ENCODE measurements at places on chromosomes 7 and 10.
A peak's percentile ranks its signal among the peaks of the same experiment; 100 is the strongest.

DNA sequence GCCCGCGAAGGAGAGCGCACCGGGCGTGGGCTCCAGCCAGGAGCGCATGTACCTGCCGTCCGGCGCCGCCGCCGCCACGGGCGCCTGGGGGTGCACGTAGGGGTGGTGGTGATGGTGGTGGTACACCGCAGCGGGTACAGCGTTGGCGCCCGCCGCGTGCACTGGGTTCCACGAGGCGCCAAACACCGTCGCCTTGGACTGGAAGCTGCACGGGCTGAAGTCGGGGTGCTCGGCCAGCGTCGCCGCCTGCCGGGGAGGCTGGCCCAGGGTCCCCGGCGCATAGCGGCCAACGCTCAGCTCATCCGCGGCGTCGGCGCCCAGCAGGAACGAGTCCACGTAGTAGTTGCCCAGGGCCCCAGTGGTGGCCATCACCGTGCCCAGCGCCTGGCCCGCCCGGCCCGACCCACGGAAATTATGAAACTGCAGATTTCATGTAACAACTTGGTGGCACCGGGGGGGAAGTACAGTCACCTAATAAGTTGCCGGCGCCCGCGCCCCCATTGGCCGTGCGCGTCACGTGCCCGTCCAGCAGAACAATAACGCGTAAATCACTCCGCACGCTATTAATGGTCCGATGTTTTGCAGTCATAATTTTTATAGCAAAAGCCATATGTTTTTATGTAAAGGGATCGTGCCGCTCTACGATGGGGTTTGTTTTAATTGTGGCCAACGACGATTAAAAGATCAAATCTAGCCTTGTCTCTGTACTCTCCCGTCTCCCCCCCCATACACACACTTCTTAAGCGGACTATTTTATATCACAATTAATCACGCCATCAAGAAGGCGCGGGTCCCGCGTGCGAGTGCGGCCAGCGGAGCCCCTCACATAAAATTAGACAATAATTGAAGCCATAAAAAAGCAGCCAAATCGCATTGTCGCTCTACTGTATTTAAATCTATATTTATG lies at the start of gene HOXA9:
Gene HOXA9 (minus strand): TSS at position 449 of the 907 bp plus-strand sequence. CDS start 80 bp downstream, at position 369.
- peak; percentile 93 for DNase-seq

DNA sequence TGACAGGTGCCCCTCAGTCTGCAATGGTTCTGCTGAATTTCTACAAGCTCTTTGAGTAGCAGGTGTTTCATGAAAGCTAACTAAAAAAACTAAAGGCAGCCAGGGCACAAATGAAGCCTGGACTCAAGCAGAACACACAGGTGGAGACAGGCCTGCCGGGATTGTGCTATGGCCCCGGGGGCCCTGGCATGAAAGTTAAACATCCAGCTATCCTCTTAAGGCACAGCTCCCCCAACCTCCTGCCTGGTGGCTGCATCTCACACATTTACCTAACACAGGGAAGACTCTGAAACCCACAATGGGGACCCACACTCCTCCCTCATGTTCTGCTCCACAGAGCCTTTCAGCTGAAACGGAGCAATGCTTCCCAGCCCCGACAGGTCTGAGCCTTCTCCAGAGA lies 76.3 kb upstream of the CAMK2B start:
- DNase-seq, result no peak

DNA sequence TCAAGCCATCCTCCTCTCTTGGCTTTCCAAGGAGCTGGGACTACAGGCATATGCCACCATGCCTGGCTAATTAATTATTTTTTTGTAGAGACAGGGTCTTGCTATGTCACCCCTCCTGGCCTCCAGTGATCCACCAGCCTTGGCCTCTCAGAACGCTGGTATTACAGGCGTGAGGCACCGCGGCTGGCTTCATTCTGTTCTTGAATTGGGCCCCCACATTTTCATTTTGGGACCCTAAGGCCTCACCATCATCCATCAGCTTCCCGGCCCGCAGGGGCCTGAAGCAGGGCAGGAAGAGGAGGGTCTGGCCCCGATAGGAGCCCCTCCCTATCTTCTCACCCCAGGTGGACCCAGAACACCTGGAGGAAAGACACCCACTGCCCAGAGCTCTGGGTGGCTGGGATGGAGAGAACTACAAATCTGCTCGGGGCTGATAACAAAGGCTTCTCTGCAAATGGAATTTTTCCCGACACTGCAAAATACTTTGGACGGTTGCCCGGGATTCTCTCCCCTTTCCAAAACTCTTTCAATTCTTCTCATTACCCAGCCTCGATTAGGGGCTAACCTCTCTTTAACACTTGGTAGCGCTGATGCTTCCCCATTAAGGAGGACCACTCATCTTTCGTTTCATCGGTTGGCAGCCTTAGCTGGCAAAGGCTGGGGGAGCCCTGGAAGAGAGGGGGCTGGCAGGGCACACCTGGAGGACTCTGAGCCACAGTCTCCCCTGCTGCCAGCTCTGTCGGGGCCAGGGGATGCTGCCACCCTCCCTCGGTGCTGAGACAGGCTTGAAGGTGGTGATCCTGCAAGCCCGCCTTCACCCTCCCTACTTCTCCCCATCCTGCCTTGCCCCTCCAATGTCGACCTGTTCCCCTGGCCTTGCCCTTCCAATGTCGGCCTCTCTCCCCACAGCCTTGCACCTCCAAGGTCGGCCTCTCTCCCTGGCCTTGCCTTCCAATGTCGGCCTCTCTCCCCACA lies 81.0 kb upstream of the GNA12 start:
- DNase-seq, result no peak

DNA sequence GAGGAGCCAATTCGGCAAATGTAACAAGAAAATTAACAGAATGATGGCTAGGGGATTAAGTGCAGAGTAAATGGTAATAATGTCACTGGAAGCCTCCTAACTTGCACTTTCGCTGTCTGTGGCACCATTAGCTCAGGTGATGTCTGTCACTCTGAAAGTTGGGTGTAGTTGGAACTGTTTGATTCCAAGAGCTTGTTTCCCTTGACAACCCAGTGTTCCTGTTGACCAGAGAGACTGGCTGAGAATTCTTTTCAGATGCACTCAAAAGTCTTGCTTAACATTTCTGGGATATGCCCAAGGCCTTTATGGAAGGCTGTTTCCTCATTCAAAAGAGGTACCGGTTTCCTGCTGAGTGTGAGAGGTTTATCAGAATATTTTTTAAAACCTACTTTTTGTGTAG lies 49.6 kb downstream of the PLPP4 start:
- DNase-seq, result peak; percentile 20

DNA sequence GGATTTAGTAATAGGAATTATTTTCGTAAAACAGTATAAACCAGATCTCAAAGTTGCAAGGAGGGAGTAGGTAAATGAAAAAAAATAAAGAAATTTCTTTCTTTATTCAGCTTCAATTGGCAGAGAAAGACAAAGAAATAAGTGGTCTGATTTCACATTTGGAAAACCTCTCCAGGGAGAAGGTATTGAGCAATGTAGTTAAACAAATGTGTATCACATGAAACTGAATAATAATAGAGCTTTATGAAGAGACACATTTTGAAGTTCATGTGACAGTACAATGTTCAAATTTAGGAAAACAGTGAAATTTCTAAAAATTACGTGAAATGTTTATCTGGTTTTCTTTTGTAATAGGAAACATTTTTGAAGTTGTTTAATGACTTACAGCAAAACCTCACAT lies 63.0 kb downstream of the TAX1BP1 start:
- DNase-seq, result no peak

- no peak for DNase-seq
Observed at GRCh38 chr7:138170959-138171703, 94.9 kb downstream of the AKR1D1 start.

DNA sequence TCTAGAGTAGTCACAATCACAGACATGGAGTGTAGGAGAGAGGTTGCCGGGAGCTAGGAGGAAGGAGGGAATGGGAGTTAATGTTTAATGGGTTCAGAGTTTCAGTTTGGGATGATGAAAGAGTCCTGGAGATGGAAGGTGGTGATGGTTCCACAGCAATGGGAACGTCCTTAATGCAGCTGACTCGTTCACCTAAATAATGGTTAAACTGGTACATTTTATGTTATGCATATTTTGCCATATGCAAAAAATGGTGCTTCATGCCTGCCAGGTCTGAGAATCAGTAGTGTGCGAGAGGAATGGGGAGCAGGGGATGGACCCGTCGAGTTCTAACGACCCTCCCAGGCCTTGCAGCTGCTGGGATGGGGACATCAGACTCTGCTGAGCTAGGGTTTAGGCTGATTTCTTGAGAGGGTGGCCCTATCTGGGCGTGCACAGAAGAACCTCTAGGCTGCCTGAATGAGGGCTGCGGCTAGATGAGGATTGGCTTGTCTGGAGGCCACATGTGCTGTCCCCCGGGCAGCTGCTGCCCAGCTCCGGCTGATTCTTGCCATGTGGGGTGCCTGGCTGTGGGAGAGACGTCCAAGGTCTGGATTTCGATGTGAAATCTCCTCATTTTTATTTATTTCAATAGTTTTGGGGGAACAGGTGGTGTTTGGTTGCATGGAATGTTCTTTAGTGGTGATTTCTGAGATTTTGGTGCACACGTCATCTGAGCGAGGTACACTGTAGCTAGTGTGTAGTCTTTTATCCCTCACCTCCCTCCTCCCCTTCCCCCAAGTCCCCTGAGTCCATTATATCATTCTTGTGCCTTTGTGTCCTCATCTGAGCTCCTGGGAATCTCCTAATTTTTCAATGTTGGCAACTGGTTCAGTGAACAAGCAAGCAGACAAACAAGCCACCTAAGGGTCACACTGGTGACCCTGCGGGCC lies 116.0 kb downstream of the GRK5 start:
- DNase-seq, result no peak

DNA sequence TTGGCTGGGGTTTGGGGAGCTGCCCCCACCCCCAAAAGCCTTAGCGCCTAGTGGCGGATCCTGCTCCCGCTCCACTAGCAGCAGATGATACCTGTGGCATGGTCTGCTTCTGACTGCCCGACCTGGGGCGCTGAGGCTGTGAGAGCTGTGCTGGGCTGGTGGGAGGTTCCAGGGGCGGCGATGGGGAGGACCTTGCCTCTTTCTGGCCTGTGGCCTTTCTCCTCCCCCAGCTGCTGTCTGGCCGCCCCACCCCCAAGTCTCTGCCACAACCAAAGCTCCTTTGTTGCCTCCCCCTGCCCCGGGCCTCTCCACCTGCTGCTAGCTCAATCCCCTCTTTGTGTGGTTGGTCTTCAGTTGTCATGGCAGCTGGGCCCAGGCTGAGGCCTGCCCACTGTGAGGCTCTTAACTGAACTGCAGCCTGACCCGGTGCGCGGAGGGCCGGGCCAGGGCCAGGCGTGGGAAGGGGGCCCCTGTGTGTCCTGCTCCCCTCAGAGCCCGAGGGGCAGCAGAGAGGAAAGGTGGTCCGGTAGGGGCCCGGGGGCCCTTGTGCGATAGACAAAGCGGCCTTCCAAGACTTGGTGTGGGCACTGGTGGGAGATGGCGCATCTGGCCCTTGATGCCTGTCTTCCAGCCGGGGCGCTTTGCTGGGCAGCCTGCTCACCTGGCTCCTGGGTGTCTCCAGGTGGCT lies 4.7 kb downstream of the ZNF775 start:
- DNase-seq, result no peak

DNA sequence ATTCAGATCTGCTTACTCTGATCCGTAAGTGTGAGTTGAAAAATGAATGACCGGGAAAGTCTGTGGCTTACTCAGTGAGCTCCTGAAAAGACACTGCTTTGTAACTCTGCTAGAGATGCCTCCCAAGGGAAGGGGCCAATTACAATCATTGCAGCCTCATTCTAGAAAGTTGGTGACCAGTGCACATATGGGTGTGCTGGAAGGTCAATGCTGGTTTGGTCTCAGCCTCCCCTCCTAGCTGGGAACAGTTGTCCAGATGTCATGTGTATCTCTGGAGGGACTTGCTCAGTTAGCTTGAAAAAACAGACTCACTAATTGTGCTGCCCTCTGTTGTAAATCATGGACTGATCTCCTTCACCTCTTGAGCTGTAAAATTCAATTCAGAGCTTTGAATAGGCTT lies 405.0 kb downstream of the ADRA2A start:
- no peak for DNase-seq

- DNase-seq, result no peak
Observed at GRCh38 chr10:82092111-82092510, 217.1 kb downstream of the NRG3 start.

- DNase-seq, result no peak
Observed at GRCh38 chr10:22657566-22658225, 56.7 kb downstream of the PIP4K2A start.
